ENCODE measurements at places on chromosomes 7 and 10.

DNA sequence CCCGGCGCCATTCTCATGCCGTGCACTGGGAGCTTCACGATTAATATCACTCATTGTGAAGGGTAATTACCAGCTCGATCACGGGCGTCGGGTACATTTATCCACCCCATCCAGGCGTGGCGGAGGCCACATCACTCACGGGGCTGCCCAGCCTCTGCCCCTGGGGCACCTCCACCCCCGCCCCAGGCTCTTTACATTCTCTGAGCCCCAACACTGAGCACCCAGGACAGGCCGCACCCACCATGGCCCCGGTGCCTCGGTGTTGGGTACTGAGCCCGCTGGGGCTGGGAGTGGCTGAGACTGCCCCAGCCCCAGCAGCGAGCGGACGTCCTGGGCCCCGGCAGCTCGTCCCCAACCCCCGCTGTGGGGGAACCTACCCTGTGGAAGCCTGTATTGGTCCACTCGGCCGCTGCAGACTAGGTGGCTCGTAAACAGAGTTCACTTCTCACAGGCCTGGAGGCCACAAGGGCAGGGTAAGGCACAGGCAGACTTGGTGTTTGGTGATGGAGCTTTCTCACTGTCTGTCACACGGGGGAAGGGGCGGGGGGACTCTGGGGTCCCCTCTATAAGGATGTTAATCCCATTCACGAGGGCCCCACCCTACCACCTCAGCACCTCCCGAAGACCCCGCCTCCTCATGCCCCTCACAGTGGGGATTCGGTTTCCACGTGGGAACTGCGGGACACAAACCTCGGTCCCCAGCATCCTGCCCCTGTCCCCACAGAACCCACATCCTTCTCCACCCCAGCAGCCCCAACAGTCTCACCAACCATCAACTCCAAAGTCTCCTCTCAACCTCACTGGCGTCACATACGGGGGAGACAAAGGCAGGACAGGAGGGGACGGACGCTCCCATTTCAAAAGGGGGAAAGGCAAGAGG is 184.1 kb downstream of the ELFN1 start:
- DNase-seq: no peak

- no peak for DNase-seq
Observed at GRCh38 chr10:21860718-21861117, 142.8 kb downstream of the DNAJC1 start.

DNA sequence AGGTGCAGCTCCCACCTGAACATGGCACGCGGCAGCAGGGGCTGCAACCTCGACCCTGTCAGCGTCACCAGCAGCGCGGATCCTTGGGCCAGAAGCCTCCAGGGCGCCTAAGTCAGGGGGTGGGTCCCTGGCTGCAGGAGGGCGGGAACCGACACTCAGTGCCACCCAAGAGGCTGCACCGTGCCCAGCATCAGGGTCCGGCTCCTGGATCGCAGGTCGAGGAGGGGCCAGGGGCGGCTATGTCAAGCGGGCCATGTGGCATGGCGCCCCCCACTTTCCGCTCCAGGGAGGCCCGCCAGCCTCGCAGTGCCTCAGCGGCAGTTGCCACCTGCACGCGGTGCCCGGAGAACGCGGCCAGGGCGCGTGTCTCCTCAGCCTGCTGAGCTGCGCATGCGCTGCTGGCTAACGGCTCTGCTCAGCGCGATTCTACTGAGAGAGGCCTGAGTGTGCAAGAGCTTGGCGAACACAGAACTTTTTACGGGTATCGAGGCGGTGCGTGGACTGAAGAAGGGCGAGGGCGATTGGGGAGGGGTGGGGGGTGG is at the start of gene ANKRD30A:
Gene ANKRD30A (plus strand): TSS at position 408 of the 542 bp plus-strand sequence. CDS start 190 bp downstream, outside the sequence.
- no peak for DNase-seq

DNA sequence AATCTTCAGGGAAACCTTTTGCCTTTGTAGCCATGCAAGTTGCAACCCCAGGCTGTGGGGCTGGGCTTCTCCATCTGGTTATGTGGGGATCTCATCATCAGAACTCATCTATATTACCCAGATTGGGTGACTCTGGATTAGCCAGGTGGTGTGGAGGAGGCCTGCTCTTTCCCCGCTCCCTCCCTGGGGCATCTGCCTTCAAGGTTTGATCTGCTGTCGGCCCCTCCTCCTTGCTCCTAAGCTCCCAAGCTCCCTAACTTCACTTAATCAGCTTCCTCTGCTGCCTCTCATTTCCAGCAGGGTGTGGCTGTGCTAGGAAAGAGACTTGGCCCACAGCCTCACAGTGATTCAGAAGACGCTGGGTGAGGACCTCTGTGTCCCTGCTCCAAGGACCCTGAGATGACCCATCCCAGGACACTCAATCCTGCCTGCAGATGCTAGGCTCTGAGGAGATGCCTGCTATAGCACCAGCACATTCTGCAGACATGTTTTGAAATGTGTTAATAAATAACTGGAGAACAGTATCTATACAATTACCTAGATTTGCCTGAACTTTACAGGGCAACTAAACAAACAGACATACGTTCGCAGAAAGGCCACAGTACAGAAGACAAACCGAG is 392.1 kb upstream of the PODXL start:
- DNase-seq: no peak

DNA sequence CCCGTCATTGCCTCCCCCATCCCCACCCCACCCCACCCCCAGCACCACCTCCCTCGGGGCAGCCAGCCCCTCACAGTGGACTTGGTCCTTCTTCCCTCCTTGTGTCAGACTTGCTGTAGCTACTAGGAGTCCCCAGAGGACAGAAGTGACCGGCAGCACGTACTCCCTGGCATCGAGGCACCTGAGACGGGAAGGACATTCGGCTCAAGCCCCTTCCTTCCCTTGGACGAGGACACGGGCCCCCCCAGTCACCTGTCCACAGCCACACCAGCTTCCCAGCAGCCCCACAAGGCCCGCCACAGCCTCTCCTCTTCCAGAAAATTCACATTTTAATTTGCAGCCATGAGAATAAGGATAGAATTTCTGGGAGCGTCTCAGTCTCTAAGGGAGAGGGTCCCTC is 267.8 kb upstream of the SHH start:
- no peak for DNase-seq

DNA sequence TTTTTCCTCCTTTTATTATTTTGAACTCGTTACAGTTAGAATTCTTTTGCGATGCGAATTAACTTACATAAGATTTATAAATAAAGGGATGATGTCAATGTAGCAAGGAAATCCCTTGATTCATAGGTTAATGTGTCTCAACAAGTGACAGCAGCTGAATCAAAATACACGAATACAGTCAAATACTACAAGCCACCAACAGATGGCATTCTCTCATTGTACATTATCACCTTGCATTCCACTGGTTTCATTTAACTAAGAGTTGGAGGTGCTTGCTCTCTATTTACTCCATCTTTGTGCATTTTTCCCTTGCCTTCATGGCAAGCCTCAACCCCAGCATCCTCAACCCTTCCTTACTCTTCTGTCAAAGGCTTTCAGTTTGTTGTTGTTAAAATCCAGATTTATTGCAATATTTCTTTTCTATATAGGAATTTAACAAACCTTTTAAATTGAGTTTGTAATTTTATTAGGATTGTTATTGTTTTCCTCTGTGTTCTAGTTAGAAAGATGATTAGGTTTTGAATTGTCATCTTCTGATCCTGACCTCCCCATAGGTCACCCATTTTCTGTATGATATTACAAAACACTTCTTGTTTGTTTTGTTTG is 78.3 kb downstream of the SLC25A40 start:
- no peak for DNase-seq

DNA sequence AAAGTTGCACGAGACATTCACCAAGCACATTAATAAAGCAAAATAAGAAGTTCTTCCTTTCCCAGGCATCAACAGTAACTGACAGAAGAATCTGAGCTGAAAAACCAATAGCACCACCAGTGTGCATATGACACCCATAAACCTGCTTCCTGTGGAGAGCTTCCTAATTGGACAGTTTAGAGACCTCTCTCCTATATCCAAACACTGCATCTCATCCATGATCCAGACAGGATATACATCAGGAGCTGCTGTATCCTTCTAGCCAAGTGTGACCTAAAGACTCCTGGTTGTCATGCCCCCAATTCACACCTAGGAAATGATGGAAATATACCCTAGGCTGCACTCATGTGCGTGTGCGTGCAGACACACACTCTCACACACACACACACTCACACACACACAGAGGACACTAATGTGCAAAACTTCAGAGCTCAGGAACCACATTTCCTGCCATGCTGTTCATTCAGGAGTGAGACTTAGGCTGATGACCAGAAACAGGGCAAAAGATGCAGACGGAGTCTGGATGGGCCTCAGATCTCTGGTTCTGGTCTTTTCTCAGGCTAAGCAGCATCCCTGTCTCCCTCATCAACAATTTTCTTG is 58.0 kb downstream of the MAP3K8 start:
- DNase-seq: no peak

GRCh38 chr7:89456556-89456955 is 661.0 kb upstream of the TEX47 start:
- DNase-seq: no peak

GRCh38 chr7:67518580-67518979 is 521.9 kb downstream of the TYW1 start:
- no peak for DNase-seq

- no peak for DNase-seq
Observed at GRCh38 chr7:141328290-141328689, 222.9 kb upstream of the AGK start.

- no peak for DNase-seq
Observed at GRCh38 chr10:28459453-28460144, 73.3 kb upstream of the WAC start.

DNA sequence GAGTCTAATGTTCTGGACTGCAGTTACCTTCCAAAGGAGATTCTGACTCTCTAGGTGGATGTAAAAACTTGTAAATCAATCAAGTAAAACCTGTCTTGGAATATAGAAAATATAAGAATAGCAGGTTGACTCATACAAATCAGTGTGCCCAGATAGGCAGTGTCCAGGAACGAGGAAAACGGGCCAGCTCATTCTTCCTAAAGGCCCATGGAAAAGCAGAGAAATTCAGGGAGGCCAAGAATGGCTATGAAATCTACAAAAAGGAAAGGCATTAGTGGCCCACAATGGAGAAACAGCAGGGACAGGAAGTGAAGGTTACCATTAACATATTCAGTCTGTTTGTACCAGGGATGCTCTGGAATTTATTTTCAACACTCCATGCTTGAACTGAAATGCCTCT is 14.9 kb downstream of the GLI3 start:
- no peak for DNase-seq

DNA sequence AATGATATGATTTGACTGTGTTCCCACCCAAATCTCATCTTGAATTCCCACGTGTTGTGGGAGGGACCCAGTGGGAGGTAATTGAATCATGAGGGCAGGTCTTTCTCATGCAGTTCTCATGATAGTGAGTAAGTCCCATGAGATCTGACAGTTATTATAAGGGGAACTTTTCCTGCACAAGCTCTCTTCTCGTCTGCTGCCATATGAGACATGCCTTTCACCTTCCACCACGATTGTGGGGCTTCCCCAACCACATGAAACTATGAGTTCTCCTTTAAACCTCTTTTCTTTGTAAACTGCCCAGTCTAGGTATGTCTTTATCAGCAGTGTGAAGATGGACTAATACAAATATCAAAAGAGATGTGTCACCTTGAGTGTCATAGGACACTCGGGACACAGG is 502.7 kb upstream of the PODXL start:
- no peak for DNase-seq

GRCh38 chr10:18611168-18611567 is 40.2 kb downstream of the NSUN6 start:
- no peak for DNase-seq

GRCh38 chr7:36100634-36101033 is 52.4 kb upstream of the EEPD1 start:
- no peak for DNase-seq

GRCh38 chr7:1473864-1474512 is 14.7 kb upstream of the MICALL2 start:
- DNase-seq: peak; percentile 88

DNA sequence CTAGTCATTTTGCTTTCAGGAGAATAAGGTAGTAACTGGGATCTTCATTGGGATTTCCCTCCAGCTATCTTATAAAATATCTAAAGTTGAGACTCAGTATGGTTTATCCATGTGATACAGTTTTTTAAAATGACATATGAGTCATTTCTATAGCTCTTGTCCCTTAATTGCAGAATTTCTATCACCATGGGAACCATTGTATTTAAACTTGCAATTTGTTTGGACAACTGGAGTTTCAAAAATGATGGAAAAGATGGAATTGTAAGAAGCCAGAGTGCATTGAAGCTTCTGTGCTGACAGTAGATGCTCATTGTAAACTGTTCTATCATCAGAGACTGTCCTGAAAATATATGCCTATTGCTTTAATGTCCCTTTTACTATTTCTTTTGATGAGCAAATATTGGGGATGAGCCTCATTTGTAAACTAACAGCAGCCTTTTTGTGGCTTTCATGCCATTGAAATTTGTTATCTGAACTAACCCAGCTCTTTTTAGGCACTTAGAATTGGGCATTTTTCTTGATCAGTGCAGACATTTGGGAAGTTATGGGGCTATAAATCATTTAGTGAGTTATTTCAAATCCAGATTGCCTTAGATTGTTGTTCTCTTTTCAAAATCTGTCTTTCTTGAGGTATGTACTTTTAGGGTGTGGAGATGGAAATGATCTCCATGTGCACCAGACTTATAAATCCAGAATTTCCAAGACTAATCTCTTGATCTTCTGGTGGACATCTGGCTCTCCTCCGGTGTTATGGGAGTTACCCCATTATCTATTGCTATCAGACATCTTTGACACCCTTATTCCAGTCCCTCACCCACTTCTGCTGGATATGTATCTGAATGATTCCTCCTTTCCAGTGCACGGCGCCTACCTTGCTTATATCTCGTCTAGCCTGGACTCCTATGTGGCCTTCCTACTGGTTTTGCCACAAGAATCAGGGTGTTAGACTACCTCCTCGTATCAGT is 159.0 kb downstream of the SND1 start:
- no peak for DNase-seq

DNA sequence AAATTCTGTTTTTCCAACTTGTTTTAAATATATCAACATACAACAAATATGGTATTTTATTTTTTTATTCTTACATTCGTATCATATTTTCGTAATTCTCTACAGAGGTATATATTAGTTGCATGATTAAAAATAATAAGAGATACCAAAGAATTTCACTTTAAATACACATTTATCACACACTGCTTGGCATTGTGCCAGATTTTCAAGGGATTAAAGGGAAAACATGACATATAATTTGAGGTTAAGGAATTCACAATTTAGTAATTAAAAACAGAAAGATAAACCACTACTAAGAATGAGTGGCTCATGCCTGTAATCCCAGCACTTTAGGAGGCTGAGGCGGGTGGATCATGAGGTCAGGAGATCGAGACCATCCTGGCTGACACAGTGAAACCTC is 484.7 kb upstream of the SORCS1 start:
- DNase-seq: no peak

All from stimulated activated CD4-positive, alpha-beta T cell treated with anti-CD3 and anti-CD28 coated beads, TNF-alpha, amount 100 ng/mL, for 24 hours (primary cell).